CD8-positive, alpha-beta memory T cell (primary cell): ENCODE measurements at places on chromosomes 6 and 20.

DNA sequence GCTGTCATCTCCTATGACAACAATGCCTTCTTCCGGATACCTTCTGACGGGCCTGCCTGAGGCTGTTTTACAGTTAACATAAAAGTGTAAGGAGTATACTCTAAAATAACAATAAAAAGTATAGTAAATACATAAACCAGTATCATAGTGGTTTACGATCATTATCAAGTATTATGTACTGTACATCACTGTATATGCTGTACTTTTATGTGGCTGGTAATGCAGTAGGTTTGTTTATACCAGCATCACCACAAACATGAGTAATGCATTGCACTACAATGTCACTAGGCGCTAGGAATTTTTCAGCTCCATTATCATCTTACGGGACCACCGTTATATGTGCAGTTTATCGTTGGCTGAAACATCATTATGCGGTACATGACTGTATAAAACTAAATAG lies 76.5 kb downstream of the VEGFA start:
- peak; percentile 5 for DNase-seq

DNA sequence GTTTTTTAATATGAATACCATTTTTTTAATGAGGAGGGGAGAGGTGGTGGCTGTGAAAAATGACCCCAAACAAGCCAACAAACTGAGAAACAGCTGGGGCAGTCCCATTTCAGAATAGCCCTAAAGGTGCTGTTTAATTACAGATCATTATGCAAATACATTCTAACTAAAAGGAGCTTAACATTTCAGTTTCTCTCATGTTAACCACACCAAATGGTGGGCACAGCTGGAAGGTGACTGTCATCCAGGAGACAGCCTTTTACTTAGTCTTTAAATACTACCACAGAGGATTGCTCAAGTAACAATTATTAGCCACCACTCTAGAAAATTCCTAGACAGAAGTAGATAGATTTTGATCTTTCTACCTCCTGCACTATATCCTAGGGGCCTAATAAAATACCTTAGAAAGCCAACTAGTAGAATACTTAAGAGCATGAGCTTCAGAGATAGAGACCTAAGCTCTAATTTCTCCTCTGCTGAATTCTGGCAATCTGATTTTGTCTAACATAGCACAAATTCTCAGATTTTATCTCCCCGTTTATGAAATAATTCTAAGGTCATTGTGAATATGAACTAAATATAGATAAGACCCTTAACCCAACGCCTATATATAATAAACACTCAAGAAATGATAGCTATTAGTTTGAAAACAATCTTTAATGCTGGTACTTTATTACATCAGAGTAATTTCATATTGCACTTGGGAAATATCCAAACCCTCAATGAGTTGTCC lies 615.1 kb upstream of the NRSN1 start:
- DNase-seq, result no peak

- no peak for DNase-seq
Observed at GRCh38 chr20:62596486-62596885, 45.8 kb upstream of the SLCO4A1 start.

GRCh38 chr6:35562060-35562459 lies 49.4 kb upstream of the TULP1 start:
- no peak for DNase-seq

DNA sequence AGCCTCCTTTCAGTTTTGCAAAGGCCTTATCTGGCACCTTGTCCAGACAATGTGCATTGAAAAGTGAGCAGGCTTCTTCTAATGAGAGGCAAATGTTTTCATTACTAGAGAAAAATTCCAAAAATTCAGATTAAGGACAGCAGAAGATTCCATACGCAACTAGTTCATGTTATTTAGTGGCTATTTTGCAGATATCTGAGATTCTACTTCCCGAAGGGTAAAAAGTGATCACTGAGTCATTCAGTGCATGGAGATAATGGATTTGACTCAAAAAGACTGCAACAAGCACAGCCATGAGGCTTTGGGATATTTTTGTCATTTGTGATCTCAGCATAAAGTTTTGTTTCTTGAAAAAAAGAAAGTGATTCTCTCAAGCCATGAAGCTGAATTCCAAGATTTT lies 29.9 kb downstream of the METTL24 start:
- DNase-seq, result no peak

GRCh38 chr6:116408491-116408890 lies 37.7 kb downstream of the DSE start:
- DNase-seq, result no peak
